Panc1 (cell line): ENCODE measurements at places on chromosomes 1 and 21. TPM values are rescaled to one million over a fixed set of nuclear protein-coding genes. Genes with fewer than 3 reads are reported as not detected.

Gene NBPF6
- not detected for total RNA-seq

Gene TMOD4
- 0.80 TPM for total RNA-seq

GRCh38 chr1:169100208-169100607 lies 6.3 kb upstream of the ATP1B1 start:
- no peak for DNase-seq

DNA sequence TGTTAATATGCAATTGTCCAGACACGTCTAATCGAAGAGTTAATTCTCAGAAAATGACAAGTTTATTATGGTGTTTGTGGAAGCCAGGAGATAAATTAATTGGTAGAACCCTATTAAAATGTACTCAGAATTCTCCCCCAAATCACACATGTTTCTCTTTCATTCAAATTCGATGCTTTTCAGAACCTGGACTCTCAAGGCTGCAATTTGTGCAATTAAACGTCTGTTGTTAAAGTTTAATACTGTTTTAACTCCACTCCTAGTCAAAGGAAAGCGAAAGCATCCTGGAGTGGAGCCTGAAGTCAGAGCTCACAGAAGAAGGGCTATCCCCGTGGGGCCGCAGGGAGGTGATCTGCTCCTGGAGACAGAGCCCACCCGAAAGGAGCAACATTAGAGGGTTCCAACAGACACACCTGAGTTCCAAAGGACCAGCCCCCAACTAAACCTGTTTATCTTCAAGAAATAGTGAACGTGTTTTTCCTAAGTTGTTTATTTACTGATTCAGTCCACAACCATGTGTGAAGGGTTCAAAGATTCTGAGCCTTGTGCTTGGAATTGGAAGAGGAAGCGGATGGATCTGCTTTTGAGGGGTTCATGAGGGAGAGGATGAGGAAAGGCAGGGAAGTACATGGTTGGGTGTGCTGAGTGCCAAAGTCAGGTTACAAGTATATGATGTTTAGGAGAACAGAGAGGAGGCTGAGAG lies 68.0 kb upstream of the AKT3 start:
- DNase-seq, result no peak

- no peak for DNase-seq
These were observed 9.7 kb downstream of the S100A6 start for GRCh38 chr1:153526132-153526543.

Gene RNU1-3
- 1,290 TPM for total RNA-seq
